ENCODE measurements at places on chromosomes 5 and 9.

DNA sequence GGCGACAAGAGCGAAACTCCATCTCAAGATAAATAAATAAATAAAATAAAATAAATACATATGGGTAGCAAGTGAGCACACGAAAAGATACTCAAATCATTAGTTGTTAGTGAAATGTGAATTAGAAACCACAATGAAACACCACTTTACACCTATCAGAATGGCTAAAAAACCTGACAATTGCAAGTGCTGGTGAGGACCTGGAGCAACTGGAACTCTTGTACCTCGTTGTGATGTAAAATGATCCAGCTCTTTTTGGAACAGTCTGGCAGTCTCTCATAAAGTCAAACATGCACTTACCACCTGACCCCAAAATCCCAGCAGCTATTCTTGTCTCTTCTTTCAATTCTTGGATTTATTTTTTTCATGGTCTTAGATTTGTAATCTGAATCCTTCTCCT lies 69.2 kb upstream of the FBXW11 start:
- DNase-seq, result no peak

GRCh38 chr9:123942542-123942941 lies 12.6 kb upstream of the DENND1A start:
- no peak for DNase-seq

DNA sequence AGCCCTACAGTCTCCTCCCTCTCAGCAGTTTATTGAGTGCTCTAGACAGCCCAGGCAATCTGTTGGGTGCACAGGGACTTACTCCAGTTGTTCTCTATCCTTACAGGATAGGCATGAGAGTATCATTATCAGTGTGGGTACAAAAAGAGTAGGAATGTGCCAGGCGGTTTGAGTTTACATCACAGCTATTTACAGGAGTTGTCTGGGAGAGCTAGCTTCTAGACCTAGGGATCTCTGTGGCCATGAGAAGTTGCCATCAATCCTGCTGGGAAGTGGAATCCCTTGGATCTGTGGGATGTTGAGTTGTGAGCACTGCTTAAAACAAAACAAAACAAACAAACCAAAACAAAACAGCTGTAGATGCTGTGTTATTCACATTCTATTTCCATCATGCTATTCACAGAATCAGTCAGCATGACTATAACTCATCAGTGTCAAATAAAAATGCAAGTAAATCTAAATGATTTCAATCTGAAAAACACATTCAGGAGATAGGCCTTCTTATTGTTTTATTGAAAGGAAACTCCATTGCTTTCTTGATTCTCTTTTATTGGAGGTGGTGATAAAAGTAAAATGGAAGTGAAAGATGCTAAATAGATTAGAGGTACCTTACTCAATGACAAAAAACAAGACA lies 552.4 kb upstream of the ZNF608 start:
- DNase-seq, result no peak

DNA sequence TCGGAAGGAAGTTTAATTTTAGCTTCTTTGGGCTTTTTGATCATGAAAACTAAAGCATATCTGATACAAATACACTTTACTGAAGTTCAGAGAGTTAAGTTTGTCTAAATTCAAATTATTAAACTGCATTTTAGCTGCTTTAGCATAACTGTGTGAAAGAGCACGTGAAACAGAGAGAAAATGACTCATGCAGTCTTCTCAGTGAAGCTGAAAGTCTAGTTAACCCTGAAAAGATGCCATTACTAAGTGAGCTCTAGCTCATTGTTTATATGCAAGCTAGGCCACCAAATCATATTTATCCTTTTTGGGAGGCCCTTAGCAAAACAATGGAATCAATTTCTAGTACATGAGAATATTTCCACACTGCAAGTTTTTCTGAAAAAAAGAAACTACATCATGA lies 27.6 kb downstream of the TPD52L3 start:
- no peak for DNase-seq

- no peak for DNase-seq
These were observed 259.3 kb downstream of the FANCC start for GRCh38 chr9:95058121-95058785.

- no peak for DNase-seq
These were observed 40.6 kb upstream of the DMRTA1 start for GRCh38 chr9:22405869-22406659.

DNA sequence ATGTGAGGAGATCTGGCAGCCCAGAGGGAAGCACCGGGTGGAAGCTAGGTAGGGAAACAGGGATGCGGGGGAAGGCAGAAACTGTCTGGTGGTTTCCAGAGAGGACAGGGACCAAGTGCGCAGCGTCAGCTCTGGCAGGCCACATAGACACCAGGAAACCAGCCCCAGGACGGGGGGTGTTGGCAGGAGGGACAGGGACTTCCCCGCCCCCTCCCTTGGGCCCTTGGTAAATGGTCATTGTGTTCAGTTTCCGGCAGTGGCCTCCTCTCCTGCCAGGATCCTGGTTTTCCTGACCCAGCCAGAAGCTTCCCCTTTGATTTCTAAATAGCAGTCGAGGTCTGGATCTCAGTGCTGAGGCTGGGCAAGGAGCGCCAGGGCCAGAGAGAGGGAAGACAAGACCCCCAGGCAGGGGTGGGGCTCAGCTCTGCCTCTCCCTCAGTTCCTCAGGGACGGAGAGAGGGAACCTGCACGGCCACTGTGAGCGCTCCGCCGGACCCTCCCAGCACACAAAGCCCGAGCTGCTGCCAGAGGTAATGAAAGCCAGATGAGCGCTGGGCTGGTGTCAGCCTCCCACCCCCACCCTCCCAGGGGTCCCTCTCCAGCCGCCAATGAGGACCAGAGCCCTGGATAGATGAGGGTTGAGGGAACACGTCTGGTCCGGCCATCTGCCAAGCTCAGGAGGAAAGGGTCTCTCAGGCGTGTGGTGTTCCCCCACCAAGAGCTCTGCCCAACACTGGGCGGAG lies 1.8 kb downstream of the RALGDS start:
- peak; percentile 67 for DNase-seq

DNA sequence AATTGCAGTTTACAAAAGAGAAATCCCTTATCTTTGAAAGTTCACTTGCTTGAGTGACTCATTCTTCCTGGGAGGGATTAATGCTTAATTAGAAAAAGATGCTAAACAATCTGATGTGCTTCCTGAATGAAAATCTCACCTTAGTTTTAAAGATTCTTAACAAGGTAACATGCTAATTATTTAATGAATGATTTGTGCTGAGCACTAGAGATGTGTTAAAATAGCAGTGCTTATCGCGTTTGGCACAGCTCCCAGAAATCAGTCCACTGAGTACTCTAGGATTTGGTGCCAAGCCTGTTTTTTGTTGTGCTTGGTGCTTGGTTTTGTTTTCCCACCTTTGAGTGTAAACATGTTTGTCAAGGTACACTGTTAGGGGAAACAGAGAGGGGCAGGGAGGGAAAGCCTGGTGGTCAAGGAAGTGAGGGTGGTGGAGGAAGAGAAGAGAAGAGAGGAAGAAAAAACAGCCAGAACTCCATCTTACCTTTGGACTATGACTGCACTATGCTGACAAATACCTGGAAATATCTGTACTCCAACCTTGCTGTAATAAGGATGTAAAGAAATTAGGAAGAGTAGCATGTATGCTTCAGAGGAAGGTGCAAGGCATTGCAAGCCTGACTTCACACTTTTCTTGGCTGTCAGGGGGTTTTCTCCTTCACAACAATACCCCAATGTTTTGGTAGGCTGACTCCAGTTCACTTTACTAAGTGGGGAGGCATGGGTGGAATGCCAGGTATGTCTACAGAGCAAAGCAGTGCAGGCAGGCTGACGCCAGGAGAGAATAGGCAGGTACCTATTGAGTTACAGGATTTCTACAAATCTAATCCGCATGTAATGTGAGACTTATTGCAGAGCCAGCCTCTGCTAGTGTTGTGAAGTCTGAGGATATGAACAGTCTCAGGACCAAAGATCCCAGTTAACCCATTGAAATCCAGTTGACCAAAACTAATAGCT lies 157.2 kb upstream of the ISL1 start:
- DNase-seq, result no peak

- no peak for DNase-seq
These were observed 141.4 kb downstream of the C5orf15 start for GRCh38 chr5:133827011-133827410.

DNA sequence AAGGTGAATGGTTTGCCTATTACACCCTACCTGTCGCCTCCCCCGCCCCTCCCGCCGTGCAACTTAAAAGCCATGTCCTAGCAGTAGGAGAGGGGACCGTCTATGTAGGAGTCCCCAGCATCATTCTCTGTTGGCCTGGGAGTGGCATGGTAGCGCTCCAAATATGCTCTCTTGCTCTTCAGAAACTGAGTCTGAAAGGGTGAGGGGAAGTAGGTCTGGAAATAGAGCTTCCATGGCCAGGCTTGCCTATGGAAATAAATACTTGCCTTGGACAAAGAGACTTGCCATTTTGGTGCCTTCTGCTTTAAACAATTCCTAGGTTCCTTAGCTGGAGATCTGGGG lies 1.4 kb downstream of the RGS7BP start:
- DNase-seq, result no peak
